ENCODE measurements at places on chromosomes 5 and 9.

GRCh38 chr9:88355166-88355565 is 33.1 kb upstream of the SPIN1 start:
- DNase-seq = no peak

DNA sequence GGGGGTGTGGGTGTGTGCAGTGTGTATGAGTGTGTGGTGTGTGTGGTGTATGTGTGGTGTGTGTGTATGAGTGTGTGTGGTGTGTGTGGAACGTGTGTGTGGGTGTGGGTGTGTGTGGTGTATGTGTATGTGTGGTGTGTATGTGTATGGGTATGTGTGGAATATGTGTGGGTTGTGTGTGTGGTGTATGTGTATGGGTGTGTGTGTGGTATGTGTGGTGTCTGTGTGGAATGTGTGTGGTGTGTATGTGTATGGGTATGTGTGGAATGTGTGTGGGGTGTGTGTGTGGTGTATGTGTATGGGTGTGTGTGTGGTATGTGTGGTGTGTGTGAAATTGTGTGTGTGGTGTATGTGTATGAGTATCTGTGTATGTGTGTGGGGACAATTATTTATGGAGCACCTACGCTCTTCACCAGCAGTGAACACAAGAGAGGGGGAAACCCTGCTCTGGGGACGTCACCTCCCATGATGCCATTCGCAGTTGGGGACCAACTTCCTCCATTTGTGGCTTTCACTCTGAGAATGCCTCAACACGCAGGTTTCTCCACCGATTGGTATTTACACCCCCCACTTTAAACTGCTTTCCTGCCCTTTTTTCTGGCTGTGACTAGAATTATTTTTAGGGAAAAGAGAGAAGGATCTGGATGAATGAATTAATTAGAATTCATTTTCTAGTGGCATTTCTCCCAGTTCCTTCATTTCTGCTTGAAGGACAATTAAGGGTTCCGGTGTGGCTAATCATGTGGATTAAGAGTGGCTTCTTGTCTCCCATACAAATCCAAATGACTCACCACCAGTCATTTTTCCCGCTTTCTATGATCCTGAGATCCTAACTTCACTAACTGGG is 238.1 kb downstream of the ROR2 start:
- DNase-seq = peak; percentile 33

- DNase-seq = peak; percentile 53
These were observed 45.9 kb upstream of the KCNMB1 start for GRCh38 chr5:170434966-170435605.

DNA sequence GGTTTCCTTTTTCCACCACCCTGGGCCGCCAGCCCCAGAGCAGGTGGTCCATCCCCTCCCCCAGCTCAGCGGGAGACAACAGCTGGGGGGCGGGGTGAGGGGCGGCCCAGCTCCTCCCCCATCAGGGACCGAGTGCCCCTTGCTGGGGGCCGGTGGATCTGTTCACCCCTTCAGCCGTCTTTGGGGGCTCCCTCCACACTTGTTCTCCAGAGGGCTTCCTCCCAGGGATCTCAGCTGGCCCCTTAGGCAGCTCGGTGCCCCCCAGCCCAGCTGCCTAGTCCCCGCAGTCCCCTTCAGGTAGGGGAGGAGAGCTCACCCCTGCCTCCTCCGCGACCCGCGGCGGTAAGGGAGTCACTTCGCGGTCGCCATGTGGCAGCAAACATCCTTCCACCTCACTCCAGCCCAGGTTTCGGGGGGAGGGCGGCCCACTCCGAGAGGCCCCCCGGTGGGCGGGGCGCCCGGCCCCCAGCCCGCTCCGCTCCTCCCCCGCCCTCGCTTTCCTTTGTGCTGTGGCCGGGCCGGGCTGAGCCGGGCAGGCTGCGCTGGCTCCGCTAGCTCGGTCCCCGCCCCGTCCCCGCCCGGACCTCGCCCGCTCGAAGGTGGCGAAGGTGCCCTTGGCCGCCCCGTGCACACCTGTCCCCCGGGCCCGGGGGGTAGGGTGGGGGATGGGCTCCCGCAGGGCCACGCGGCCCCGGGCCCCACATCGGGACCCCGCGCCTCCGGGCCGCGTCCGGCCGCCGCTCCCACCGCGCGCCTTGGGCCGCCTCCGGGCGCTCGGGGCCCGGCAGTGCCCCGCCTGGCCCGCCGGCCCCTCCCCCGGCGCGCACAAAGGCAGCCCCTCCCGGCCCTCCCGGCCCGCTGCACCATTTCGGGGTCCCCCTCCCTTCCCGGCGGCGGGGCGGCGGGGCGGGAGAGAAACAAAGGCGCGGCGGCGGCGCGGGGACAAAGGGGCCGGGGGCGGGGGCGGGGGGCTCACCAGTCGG is 683 bp downstream of the DBN1 start:
- DNase-seq = peak; percentile 48

- no peak for DNase-seq
These were observed 1974.0 kb upstream of the WWC1 start for GRCh38 chr5:166317425-166317824.

DNA sequence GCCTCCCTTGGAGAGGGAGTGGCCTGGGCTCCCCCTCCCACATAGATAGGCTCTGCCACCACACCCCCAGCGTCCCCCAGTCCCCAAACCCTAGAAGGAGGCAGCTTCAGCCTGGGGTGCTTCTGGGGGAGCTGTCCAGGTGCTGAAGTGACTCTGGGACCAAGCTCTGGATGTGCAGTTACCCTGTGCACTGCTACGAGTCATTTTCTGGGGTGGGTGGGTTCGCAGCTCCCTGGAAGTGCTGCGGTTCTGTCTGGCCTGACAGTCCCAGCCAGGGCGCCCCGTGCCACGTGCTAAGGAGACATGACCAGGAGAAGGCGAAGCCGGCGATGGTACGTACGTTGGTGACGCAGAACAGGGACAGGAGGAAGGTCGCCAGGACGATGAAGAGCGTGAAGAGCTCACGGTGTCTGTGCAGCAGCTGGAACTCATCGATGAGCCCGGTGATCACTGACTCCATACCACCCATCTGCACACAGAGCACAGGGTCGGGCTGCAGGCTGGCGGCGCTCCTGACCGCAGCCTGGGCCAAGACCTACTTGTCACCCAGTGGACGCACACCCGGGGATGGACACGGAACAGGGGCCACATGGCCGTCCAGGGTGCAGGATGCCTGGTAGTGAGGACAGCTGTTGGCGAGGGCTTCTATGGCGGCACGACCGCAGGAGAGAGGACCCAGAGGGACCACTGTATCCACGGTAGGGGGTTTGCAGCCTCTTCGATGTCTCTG is 35.7 kb downstream of the SLC6A3 start:
- DNase-seq = no peak

DNA sequence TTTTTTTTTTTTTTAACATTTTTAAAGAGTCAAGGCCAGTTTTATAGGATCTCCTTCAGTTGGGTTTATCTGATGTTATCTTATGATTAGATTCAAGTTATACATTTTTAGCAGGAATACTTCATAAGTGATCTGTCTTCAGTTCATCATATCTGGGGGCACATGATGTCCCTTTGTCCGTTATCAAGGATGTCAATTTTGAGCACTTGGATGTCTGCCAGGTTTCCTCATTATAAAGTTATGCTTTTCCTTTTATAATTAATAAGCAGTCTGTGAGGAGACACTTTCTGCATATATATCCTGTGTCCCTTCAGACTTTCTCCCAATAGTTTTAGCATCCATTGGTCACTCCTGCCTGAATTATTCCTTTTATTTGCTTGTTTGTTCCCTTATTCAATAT is 11.8 kb downstream of the HDHD3 start:
- DNase-seq = no peak

GRCh38 chr9:129669141-129669718 is 3.8 kb downstream of the PRRX2 start:
- DNase-seq = no peak

GRCh38 chr9:137452761-137453642 is 6.1 kb downstream of the NSMF start:
- DNase-seq = no peak

- DNase-seq = no peak
These were observed 165.1 kb upstream of the PRR16 start for GRCh38 chr5:120298981-120299380.

GRCh38 chr9:108569624-108570023 is 286.2 kb downstream of the ACTL7B start:
- DNase-seq = no peak

DNA sequence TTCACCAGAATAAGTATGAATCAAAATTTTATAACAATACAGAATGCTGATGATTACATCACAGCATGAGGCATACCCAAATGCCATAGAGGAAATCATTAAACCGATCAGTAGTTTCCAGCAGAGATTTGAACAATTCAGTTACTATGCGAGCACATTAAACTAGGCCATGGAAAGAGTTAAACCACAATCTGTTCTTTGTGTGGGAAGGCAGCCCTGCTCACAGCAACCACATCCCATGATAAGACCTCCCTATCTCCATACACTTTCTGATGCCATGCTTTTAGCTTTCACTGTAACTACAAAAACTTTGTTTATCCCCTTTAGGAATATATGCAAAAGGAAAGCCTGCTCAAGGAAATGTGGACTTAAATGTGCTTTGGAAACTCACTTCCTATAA is 4.5 kb downstream of the NFIB start:
- no peak for DNase-seq

DNA sequence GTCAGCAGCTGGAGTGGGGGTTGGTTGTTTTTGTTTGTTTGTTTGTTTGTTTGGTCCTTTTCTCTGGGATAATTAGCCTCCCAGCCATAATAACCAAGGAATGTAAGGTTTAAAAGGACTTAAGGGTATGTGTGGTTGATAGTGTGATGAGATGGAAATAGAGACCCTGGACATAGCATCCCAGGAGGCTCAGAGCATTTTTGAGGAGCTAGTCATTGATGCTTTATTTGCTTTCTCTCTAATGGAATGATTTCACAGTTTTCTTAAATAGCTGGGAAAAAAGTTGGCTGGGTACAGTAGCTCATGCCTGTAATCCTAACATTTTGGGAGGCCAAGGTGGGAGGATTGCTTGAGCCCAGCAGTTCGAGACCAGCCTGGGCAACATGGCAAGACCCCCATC is 45.1 kb downstream of the TTC1 start:
- no peak for DNase-seq

DNA sequence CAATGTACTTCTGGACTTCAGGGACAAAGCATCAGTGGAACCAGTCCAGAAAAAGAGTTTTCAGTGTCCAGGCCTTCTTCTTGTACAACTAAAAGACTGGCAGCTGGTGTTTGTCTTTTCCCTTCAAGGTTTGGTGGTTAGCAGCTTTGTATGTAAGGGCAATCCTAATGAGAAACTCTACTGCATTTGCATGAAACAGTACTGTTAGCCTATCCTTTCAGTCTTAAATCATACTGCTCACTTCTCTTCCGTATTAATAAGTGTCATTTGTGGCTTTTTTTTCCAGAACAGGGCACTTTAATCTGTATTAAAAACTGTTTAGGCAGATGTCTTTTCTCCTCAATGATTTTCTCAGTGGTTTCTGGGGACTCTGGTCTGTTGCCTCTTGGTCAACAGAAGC is 48.9 kb downstream of the FAM174A start:
- DNase-seq = no peak

DNA sequence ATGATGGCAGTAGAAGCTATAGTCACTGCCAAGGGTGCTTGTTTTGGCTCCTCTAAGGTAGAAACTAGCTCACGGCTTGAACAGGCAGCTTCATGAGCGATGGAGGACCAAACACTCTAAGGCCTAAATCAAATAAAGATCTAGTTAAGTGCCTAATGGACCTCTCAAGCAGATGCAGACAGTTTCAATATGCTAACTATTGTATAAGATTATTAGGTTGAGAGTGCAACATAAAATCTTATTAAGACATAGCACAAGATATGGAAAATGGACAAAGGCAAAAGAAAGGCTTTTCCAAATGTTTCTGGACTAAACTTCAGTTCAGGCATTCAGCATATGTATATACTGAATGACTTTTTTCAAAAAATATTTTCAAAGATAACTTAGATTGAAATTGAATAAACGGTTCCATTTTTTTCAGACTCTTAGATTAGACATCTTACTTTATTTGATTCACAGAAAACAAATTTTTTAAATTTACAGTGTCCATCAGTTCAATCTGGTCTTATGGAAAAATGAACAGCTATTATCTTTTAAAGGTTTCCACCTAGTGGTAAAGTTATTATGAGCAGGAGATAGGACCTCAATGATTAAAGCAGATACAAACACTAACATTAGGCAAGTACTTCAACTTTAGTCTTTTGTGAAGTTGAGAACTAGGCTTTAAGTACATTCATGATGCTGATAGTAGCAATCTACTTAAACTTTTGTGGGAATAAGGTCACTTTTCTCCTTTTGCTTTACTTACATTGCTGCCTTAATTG is 1167.7 kb downstream of the MAT2B start:
- DNase-seq = no peak

DNA sequence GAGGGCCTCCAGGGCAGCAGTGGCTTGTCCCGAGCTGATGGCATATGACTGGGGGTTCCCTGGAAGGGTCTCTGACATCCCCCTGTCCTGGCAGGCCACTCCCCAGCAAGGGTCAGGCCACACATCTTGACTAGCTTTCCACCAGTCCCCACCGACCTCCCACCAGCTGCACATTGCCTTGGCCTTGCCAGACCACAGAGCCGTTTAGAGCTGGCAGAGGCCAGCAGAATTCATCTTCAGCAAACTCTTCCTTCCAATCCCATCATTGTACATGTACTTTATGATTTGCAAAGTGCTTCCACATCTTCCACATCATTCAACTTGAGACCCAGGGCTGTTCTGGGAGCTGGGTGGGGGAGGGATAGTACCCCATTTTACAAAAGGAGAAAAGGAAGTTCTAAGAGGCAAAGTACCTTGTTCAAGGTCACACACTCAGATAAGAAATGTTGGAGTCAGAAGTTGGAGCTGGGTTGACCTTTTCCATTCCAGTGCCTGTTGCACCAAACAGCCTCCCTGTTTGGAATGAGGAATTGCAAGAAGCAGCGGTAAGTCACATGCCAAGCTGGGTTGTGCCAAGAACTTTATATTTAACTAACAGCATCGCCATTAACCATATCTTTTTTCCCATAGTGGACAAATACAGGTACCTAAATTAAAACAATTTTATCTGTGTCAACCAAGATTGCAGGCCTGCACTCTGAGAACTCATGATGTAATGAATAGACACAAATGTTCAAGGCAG is 25.8 kb upstream of the COL15A1 start:
- DNase-seq = no peak

- no peak for DNase-seq
These were observed 323.8 kb upstream of the ARRDC3 start for GRCh38 chr5:91706785-91707520.

- DNase-seq = no peak
These were observed 29.2 kb downstream of the OSTF1 start for GRCh38 chr9:75117564-75117963.

DNA sequence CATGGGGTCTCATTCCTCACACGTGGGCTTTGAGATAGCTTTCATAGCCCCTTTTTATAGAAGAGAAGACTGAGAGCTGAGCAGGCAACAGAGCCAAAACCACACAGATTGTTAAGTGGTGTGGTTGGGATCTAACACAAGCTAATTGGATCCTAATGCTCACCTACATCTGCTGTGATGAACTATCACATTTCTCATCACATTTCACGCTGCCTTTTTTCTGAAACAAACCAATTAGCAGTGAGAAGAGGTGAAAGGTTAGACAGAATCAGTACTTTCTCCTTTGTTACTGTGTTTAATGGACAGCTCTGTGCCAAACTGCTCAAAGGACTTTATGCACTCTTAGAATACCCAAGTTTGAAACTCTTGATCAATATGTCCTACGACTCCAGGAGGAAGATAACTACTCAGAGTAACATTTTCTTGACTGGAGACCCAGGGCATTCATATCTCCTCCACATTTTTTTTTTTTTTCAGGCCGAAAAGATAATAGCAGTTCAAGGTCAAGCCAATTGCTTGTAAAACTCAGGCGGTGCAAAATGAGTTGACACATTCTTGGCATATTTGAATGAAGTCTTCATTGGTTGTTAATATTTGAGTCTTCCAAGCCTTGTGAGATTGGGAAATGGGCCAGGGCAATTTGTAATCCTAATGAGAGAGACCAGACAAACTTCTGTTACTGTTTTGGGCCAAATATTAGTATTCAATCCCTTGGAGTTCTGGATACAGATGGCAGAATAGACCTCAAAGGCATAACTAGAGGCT is 138.4 kb downstream of the KCTD16 start:
- DNase-seq = no peak

Measured in CD4-positive, alpha-beta T cell treated with Interleukin-15 for 4 hours (primary cell).